ENCODE measurements at places on chromosomes 1 and 21.

- peak; percentile 17 for DNase-seq
Observed at GRCh38 chr1:1144122-1144842, 28.4 kb upstream of the C1orf159 start.

DNA sequence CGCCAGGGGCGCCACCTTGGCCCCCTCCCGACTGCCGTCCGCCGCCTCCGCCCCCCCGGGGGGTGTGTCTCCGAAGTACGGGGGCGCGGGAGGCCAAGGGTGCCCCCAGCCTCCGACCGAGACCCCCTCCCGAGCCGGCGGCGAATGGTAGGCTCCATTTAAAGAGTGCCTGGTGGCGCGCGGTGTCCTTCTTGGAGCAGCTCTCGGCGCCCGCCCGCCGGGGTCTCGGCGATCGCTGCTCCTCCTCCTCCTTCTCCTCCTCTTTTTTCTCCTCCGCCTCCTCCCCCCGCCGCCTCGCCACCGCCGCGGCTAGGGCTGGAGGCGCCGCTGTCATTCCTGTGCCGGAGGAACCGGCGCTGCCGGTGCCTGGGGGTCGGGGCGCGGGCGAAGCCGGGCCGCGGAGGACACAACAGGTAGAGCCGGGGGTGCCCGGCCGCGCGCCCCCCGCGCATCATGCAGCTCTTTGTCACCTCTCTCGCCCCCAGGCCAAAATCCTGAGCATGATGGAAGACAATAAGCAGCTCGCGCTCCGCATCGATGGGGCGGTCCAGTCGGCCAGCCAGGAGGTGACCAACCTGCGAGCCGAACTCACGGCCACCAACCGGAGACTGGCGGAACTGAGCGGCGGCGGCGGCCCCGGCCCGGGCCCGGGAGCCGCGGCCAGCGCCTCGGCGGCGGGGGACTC lies at the start of gene KAZN:
Gene KAZN (plus strand): TSS at position 188 of the 685 bp plus-strand sequence.
- no peak for DNase-seq

DNA sequence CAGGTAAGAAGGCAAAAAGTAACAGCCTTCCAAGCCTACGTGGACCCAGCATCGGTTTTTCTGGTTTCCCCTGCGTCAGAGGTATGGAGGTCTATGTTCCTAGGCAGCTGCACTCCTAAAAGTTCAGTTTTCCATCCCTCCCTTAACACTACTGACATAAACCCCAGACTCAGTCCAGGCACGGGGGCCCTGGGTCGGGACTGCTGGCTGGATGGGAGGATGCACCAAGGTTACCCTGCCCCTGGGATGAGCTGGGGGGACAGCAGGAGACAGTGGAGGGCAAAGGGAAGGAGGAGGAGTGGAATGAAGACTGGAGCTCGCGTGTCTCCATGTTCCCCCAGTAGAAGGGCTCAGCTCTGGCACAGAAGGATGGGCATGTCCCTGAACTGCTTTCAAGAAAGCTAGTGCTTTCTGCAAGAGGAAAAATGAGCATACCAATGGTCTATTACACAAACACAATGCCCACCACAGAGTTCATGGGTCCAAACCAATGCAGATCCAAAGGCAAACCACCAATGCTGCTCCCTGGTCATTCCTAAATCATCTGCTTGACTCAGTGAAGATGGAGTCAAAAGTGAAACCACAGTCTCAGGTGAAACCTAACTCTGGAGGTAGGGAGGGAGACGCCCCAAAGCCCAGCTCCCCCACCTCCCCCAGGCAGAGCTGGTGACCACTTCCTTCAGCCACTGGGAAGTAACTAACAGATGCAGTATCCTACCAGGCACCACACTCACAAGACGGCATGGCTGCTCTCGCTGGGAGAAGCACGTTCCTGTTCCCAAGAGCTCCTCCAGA lies 54.9 kb downstream of the CD46 start:
- DNase-seq = no peak

GRCh38 chr1:13581446-13581845 lies 2.2 kb upstream of the PDPN start:
- no peak for DNase-seq

DNA sequence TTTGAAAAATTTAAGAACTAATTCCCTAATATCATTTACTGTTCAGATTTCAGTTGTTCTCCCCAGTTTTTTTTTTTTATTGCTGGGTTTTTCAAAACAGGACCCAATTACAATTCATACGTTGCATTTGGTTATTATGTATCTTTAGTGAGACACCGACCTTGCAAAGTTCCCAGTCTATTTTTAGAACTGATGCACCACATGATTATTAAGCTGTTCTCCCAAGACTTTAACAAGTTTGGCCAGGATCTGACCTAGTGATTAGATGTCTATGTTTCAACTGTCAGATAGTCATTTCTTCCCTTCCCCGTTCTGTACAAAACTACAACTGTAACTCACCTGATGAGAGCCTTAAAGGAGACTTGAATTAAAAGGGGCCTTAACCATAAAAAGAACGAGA lies 7.9 kb downstream of the UBE2T start:
- no peak for DNase-seq

DNA sequence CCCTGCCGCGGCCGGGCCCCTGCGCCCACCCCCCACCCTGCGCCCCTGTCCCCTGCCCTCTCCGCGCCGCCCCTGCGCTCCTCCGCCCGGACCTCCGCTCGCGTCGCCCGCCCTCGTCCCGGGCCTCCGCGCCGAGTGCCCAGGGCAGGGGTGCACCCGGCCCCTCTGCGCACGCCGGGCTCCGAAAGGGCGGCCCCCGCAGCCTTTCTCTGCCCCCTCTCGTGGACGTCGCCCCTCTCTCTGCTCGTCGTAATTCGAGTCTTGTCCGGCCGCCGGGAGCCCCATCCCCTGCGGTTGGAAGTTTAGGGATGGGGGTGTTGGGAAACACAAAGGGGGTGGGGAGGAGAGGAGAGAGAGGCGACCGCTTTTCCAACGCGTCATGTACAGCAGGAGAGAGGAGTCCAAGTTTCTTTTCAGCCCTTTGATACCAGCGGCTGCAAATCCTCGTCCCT lies 407 bp downstream of the GALNT2 start:
- no peak for DNase-seq

GRCh38 chr1:46333300-46334029 lies 7.1 kb upstream of the NSUN4 start:
- DNase-seq = no peak

- DNase-seq = no peak
Observed at GRCh38 chr1:16391411-16391810, 24.4 kb downstream of the SZRD1 start.

DNA sequence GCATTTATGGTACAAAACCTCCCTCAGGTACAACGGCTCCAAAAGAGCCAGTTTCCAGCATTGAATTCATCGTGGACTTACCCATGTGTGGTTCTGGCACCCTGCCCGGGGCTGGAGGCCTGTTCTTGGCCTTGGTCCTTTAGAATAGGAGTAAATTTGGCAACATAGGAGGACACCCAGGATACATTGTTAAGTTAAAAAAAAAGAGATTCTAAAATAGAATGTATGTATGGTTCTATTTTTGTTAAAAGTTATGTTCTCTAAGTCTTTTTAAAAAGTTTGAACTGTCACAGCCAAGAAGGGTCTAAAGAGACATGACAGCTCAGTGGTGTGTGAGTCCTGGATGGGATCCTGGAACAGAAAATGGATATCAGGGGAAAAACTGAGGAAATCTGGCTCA lies 25.9 kb downstream of the EPHX1 start:
- no peak for DNase-seq

DNA sequence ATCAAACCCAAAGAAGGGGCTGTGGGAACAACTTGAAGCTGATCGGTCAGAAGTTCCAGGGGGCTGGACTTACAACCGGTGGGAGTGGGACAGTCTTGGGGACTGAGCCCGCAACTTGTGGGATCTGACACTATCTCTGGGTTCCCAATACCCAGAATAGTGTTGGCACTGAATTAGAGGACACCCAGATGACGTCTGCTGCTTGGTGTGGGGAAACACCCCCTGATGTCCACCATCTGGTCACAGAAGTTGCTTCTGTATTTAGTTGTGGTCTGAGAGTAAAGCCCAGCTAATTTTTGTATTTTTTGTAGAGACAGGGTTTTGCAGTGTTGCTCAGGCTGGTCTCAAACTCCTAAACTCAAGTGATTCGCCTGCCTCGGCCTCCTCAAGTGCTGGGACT lies 28.8 kb downstream of the SERBP1 start:
- no peak for DNase-seq

DNA sequence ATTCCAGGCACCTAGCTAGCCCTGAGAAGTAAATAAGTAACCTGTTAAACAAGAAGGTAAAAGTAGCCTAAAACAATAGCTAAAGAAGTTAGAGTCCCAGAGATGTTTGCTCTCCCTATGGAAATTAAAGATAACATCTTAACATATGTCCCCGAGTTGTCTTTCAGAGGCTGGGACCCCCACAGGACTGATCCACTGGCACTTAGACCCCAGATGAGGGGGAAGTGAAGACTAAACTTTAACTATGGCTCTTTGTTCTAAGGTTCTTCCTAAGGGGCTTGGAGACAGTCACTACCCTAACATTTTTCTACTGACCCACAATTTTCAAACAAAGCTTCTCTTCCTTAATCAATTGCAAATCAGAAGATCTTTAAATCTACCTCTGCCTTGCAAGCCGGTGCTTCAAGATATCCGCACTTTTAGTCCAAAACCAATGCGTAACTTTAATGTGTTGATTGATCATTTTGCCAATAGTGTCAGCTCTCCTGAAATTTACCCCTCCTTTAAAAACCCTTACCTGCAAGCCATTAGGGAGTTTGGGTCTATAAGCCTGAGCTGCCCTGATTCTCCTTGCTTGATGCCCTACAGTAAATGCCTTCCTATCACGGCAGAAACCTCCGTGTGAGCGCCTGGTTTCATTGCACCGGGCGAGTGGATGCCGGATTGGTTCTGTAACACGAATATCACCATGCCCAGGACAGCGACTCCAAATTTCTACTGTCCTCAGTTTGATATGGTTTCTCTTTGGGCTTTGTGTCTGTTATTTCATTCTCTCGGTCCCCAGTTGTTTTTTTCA lies 404.4 kb downstream of the SIPA1L2 start:
- no peak for DNase-seq

- DNase-seq = no peak
Observed at GRCh38 chr1:199684686-199685273, 342.7 kb upstream of the NR5A2 start.

DNA sequence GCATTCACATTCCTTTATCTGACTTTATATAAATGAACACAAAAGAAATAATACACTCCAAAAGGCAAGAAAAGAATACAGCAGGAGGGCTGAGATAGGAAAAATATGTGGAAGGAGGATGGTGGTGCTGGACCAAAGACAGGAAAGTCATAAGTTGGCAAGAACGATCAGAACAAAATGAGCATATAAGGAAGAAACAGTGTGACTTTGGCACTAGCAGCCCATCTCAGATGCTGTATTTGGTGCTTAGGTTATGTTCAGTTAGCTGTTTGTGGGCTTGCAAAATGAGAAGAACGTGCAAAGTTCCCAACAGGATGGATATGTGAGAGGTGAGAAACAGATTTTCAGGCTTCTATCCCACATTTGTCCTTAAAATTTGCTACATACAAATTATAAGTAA lies 719.8 kb upstream of the ADGRL4 start:
- no peak for DNase-seq
